Suppressor macrophage treated with lipopolysaccharide for 4 hours (primary cell): ENCODE measurements at places on chromosomes 3 and 15.

DNA sequence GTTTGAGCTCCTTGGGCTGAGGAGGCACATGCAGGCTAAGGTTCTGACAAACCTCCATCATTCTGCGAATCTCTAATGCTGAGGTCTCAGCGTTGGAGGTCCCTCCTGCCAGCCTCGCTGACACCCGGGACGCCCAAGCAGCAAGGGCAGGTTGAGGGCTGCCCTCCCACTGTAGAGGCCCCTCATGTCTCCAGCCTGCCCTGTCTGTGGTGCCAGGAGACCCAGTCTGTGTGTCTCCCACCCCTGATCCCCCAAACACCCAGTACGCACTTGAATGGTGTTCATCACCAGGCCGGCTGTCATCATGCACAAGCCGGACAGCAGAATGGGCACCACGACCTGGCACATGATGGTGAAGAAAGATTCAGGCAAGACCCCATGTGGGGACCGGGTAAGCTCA, 27.8 kb downstream of the SLC41A3 start:
- DNase-seq, result no peak

DNA sequence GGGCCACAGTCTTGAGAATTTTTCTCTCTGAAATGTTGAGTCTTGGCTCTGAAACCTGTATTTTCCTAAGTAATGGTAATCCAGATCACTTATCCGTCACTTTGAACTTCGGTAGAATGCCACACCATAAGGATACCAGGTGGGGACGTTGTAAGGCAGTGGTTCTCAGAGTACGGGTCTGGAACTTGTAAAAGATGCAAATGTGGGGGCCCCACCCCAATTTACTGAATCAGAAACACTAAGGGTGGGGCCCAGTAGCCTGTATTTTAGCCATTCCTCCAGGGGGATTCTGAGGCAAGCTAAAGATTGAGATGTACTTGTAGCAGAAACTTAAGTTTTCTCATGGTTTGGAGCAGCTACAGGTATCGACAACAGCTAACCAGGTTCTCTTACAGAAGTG, 555.3 kb downstream of the FOXP1 start:
- DNase-seq, result no peak

- DNase-seq, result no peak
Measured at GRCh38 chr15:59885832-59886231, 118.3 kb upstream of the FOXB1 start.

DNA sequence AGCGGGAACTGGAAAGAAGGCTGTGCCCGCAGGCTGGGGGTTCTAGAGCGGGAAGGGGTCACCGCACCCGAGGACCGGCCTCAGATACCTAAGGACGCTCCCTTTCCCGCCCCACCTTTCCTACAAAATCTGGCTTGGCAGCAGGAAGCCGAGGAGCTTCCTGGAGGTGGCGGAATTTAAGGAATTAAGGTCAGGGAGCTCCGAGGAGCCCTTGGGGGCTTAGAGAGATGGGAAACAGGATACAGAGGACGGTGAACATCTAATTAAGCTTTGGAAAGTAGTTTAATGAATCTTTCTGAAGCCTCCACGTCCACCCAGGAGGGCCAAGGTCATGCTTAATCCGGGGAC, 507 bp upstream of the AP3B2 start:
- no peak for DNase-seq

DNA sequence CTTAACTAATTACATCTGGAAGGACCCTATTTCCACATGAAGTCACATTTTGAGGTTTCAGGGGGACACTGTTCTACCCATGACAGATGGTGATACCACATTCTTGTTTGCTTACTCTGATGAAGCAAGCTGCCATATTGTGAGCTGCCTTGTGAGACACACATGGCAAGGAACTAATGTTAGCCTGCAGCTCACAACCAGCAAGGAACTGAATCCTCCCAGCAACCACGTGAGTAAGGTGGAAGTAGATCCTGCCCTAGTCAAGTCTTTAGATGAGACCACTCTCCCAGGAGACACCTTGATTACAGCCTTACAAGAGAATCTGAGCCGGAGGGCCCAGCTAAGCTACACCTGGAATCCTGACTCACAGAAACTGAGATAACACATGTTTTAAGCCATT, 160.1 kb downstream of the PDE8A start:
- no peak for DNase-seq

- DNase-seq, result no peak
Measured at GRCh38 chr3:185089751-185090150, 63.1 kb downstream of the C3orf70 start.

DNA sequence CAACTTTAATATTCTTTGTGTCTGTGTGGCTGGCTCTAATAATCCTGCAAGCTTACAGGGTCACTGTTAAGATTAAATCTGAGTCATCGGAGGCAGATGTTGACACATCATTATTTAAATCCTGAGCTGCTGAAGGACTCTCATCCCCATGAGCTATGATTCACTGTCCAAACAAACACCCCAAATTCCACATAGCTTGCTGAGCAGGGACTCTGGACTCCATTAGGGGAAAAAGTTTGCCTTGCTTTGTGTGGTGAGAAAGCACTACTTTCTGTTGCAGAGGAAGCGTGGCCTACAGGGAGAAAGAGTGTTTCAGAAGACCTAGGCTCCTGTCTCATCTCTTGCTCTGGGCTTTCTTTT, 213.7 kb downstream of the PDCD6IP start:
- DNase-seq, result peak; percentile 51

DNA sequence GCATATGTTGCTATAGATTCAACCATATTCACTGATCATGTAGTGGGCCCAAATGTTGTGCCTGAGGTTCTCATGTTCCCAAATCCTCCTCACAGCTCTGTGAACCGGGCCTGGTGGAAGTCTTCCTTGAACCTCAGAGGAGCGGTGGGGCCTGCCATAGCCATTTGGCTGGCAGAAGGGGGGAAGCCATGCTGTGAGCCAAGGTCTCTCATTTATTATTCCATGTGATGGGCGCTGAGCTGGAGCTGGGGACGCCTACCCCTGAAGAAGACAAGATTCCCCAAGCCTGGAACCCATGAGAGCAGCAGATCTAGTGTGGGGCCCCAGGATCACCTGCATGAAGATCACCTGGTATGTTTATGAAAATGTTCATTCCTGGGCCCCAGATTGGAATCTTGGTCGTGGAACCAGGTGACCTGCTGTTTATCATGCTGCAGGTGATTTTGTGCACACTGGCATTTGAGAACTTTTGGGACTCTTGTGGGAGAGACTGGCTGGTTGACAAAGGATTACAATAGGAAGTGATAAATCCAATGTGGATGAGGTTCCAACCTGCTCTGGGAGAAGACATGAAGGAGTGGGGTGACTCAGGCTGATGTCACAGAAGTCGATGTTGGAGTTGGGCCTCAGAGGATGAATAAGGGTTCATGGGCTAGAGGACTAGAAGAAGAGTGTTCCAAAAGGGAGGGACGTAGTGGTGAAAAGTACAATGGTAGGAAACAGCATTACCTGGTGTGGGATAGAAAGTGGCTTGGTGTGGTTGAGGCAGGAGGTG, 102.1 kb downstream of the ASB7 start:
- DNase-seq, result no peak

DNA sequence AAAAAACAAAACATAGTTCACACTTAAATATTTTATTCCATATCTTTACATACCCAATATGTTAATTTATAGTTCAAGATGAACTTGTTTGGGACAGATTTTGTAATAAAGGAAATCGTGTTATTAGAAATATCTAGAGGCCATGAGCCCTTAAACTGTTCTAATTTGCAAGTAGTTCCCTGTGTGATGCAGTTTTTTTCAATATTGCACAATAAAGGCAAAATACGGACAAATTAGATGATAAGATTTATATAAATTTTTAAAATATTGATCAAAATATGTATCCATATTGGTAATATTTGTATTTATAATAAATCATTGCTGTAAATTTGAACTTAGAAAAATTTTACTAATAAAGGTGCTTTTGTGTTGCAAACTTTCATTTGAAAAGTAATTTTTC, 23.8 kb downstream of the CTNNB1 start:
- no peak for DNase-seq

- no peak for DNase-seq
Measured at GRCh38 chr15:100898152-100898490, 18.5 kb downstream of the ALDH1A3 start.

GRCh38 chr3:66411961-66412887, 88.6 kb downstream of the LRIG1 start:
- no peak for DNase-seq

- no peak for DNase-seq
Measured at GRCh38 chr3:184780981-184781515, 30.9 kb upstream of the VPS8 start.
